ENCODE measurements at places on chromosomes 1 and 21.

DNA sequence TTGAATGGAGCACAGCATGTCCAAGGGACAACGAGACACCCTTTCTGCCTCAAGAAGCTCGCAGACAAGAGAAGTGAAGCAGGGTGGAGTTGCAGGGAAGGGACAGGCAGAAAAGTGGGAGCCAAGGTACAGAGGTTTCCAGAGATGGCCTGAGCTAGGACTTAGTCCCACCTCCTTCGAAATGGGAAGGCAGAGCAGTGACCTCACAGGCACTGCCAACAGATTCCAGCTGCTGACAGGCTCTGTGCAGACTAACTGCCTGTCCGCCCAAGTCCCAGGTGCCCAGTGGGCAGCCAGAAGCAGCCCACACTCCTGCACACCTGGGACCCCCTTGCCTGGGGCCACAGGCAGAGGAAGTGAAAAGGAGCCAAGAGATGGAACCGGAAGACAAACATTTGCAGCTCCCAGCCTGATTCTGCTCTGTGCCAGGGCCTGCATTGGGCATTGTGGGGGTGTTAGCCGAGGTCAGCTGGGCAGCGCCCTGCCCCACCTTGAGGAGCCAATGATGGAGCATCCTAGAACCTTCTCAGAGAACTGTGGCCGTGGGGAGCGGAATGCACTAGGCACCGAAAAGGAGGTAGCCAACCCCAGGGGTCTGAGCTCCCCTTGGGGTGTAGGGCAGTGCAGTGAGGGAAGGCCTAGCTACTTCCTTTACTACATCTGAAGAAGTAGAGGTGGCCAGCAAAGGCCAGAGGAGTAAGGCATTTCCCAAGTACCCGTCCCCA is 27.5 kb upstream of the RSPO1 start:
- DNase-seq: no peak

GRCh38 chr1:20662110-20662475 is 924 bp upstream of the DDOST start:
- no peak for DNase-seq

GRCh38 chr1:93584261-93585003 is 97.2 kb downstream of the BCAR3 start:
- peak; percentile 77 for DNase-seq

DNA sequence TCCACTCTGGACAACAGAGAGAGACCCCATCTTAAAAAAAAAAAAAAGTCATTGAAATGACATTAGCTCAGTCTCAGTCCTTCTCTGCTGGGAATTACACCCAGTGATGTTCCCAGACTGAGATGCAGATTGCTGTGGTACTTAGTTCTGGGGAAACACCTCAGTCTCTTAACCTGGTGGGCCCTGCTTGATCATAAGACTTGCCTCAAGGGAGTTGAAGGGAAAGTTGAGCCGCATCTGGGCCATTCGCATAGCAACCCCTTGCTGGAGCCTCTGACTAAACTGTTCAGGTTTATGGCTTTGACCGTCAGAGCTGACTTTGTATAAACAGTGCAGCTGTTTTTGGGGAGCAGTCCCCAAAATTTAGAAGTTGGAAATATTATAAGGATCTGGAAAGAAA is 13.4 kb downstream of the FCRL4 start:
- DNase-seq: no peak

All from EH (cell line).